Left ventricle myocardium superior (tissue), 1 donor: ENCODE measurements at places on chromosomes 13 and 19.

DNA sequence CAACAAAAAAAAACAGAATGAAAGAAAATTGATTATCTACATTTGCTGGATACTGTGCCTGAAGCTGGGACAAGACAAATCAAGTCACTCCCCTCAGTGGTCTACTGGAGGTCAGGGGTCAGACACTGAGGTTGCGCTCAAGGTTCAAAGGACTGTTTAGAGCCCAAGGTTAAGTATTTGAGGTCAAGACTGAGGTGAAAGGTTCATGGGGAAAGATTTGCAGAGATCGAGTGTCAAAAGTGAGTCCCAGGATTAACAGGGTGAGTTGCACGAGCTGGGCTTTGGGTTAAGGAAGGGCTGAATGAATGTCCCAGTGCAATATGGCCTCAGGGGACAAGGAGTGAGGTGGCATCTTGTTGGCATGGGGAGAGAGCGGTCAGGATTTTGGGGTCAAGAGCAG lies 3.4 kb upstream of the TOMM40 start:
- no peak for DNase-seq

- no peak for DNase-seq
Observed at GRCh38 chr19:46361915-46362314, 15.0 kb downstream of the PPP5C start.

DNA sequence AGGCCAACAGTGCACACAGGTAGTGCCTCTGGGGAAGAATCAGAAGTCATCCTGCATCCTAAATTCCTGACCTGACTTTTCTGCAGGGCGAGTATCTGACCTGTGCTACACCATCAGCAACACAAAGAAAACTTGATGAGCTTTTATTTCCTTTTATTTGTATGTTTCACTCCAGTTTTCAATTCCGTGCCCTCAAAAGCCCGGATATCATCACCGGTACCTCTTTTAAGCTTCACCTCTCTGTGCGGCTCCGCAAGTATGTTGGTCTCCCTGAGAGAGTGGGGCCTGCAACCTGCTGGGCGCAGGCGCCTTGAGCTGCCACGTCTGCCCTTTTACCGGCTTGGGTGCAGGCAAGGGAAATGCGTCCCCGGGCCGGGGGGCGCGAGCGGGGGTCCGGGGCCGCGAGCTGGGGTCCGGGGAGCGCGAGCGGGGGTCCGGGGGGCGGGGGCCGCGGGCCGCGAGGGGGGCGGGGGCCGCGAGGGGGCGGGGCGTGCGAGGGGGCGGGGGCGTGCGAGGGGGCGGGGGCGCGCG lies 4.3 kb upstream of the DUXA start:
- DNase-seq = peak; percentile 66

GRCh38 chr13:62779161-62779560 lies 1363.5 kb upstream of the PCDH20 start:
- no peak for DNase-seq

DNA sequence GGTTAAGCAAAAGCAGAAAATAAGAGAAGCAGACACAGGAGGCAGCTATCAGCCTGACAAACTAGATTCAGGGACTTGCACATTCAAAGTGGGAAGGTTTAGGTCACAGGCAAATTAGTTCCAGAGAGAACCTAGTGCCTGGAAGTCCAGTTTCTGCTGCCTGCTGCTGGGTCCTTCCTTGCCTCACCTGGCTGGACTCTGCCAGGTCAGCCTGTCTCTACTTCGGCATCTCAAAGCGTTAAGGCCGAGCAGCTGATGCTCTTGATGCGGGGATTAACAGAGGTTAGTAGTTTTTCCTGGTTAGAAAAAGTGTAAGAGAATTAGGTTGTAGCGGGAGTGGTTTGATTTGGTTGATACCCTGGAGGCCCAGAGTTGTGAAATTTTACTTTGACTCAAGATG lies 52.0 kb downstream of the KLF5 start:
- no peak for DNase-seq

GRCh38 chr13:66926851-66927524 lies 303.1 kb downstream of the PCDH9 start:
- DNase-seq = no peak

DNA sequence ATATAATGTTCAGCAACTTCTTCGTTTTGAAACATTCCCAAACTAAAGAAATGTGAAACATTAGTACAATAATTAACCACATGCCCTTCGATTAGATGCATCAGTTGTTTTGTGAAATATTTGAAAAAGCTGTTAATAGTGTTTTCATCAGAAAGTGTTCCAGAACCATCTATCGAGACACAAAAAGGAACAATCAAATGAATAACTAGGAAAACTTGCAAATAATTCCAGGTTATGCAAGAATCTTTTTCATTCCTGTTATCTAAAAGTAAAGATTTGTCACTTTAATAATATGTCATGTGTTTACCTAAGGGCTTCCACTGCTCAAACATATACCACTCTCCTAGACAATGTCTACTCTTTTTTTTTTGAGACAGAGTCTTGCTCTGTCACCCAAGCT lies 904.2 kb upstream of the MIR17HG start:
- no peak for DNase-seq

DNA sequence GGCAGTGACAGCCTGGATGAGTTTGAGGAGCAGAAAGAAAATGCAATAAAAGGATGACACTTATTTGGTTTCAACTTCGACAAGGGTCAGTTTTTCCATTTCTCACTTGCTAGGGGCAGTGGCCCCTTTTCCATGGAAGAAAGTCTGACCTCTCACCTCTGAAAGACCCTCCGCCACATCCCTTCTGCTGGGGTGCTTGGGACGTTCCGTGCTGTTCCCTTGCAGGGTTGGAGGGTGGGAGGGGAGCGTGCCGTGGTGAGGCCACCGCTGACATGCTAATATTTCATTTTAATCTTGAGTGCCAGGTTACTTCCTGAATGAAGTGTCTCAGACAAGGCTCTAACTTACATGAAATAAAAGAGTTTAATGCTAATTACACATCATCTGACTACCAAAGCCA lies 5.2 kb upstream of the ZNF536 start:
- DNase-seq = no peak

DNA sequence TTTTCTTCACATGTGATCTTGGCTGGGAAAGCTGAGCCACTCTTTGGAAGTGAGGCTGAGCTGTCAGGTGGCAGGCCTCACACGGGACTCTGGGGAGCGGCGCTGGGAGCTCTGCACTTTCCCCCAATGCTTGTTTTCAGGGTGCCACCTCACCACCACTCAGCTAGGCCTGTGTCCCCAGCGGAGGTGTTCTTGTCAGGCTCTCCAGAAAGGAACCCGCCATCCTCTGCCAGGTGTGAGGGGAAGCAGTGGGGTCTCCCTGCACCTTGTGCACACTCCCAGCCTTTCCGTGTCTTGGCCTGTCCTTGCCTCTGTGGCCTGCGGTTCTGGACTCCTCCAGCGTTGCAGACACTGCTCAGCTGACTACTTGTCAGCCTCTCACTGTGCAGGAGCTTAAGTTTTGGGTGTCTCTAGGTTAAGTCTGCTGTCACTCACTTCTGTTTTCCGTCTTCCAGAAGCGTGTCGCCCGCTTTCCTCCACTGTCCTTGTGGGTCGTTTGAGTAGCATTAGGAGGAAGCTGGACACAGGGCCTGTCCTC lies 51.9 kb downstream of the GGACT start:
- DNase-seq = no peak

- no peak for DNase-seq
Observed at GRCh38 chr13:44354884-44355283, 18.7 kb upstream of the SERP2 start.

DNA sequence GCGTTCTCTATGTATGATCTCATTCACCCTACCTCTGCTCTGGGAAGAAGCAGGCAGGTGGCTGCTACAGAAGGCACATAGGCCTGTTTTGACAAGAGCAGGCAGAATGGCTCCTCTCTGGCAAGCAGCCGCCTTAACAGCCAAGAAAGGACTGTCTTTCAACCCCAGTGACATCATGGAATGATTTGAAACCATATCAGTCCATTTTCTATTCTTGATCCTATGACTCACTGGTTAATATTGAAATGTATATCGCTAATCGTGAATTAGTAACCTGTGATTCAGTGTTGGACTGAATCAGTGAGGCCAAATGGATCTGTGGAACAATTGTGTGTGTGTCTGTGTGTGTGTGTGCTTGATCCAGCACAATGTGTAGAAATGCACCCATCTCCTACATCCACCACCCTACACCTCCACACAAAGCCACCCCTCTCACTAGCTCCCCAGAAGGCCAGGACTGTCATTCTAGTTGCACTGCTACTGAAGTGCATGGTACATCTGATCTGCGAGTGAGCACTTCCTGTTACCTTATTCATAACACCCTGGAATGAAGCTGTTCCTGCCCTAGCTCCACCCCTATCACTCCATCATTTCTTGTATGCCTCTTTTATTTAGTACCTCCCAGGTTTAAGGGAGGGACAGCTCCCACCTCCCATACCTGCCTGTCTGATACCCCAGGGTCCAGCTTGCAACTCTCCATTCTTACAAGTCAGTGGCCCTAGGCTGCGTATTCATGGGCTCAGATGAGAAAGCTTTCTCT lies 460.0 kb downstream of the FOXO1 start:
- no peak for DNase-seq

- DNase-seq = peak; percentile 58
Observed at GRCh38 chr19:19214892-19215291, 3.1 kb downstream of the NCAN start.

DNA sequence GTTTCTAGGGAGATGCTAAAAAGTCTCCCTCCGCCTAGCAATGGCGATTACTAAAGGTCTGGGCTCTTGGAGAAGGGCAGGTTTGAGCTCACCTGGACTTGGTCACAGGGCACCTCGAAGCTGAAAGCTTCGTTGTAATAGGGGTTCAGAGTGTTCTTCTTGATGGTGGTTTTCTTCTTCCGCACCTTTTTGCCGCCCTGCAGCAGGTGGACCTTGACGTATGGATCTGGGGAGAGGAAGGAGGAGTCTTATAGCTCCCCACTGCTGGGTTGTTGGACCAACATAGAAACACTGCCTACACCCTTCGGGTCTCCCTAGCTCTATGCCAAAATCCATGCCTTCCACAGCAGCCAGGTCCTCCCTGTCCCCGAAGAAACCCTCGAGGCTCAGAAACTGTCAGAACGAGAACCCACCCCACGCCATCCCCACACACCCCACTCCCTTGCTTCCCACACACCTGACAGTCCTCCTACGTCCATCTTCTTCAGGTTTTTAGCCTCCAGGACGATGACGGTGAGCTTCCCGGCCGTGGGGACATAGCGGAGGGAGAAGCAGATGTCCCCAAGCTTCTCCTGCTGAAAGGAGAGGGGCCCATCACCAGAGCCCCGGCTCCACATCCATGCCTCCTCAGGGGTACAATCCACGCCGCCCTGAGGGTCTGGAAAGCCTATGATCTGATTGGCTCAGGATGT lies 5.5 kb downstream of the SYT5 start:
- peak; percentile 19 for DNase-seq

- DNase-seq = no peak
Observed at GRCh38 chr13:74751739-74752138, 617.5 kb upstream of the KLF12 start.

DNA sequence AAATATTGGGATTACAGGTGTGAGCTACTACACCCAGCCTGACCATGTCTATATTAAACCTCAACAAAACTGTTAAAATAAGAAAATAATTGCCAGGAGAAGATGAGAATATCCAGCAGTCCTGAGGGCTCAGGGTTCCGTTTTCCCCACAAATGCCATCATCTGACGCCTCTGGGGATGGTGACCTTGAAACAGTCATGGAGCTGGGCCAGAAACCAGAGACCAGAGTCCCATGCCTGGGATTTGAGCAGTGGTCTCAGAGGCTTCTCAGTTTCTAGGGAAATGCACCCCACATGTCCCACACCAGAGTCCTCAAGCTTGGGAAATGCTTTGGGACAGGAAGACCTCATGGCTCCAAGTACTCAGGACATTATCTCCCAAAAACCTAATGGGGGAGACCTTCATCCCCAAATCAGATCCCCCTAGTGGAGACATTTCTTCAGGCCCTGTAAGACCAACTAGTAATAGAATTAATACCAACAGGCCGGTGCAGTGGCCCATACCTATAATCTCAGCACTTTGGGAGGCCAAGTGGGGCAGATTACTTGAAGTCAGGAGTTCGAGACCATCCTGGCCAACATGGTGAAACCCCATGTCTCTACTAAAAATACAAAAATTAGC lies 2.9 kb upstream of the MAP1S start:
- DNase-seq = no peak

- DNase-seq = no peak
Observed at GRCh38 chr19:15197942-15198341, 2.9 kb downstream of the NOTCH3 start.

- no peak for DNase-seq
Observed at GRCh38 chr13:41025518-41025917, 6.4 kb upstream of the ELF1 start.

DNA sequence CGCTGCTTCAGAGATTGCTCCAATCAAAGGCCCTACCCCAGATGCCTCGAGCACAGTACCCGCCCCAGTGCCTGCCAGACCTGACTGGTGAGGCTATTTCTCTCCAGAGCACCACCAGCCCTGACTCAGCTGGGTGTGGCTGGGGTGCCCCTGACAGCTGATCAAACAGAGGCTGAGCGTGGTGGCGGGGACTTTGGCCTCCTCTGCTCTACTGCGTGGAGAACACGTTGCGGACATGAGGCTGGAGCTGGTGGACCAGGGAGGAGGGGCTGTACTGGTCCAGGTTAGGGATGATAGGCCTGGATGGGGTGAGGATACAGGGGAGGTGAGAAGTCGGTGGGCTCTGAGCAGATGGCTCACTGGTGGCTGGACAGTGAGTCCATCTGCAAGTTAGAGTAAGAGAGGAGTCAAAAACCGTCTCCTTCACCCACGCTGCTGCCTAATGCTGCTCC lies 3.5 kb upstream of the DOCK6 start:
- DNase-seq = no peak

DNA sequence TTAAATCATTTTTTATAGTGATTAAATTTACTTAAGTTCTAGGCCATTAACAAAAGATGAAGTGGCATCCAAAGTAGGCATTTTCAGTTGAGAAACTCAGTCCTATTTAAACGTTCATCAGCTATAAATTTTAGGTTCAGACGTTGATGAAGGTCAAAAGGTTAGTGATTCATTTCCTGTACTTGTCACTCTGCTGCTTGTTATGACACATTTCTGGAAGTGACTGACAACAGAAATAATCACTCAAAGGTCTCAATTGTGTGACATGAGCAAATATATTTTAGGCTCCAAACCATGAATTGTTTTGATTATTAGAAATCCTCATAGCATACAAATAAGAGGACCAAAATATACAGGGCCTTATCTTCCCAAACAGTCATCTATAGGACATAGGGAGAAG lies 10.3 kb upstream of the EDNRB start:
- no peak for DNase-seq
